Stimulated activated CD8-positive, alpha-beta memory T cell treated with anti-CD3 and anti-CD28 coated beads, Interleukin-4, amount 100 ng/mL, for 1 hour (primary cell): ENCODE measurements at places on chromosomes 2 and 18.
A peak's percentile ranks its signal among the peaks of the same experiment; 100 is the strongest.

DNA sequence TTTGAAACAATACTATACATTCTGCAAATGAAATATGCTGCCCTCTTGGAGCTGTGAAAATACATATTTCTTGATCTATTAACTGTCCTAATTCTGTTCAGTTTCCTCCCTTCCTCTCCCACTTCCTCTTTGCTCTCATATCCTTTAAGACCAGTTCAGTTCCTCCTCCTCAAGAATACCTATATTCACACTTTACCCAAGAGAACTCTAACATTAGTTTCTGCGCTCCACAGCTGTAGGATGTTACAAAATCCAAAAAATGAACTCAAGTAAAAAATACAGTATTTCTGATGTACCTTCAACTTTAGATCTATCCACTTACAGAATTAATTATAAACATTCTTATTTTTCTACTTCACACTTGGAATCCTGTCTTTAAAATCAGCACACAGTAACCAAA, 5.4 kb downstream of the ITSN2 start:
- no peak for DNase-seq

DNA sequence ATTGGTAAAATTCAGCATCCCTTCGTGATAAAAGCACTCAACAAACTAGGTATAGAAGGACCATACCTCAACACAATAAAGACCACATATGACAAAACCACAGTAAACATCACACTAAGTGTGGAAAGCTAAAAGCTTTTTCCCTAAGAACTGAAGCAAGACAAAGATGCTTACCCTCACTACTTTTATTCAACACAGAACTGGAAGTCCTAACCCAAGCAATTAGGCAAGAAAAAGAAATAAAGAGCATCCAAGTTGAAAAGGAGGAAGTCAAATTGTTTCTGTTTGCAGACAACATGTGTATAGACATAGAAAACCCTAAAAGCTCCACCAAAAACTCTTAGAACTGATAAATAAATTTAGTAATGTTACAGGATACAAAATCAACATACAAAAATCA, 271.7 kb downstream of the RBM43 start:
- no peak for DNase-seq

GRCh38 chr2:190972213-190972612, 41.8 kb downstream of the STAT1 start:
- no peak for DNase-seq

GRCh38 chr2:22027345-22028005, 903.7 kb downstream of the TDRD15 start:
- no peak for DNase-seq

DNA sequence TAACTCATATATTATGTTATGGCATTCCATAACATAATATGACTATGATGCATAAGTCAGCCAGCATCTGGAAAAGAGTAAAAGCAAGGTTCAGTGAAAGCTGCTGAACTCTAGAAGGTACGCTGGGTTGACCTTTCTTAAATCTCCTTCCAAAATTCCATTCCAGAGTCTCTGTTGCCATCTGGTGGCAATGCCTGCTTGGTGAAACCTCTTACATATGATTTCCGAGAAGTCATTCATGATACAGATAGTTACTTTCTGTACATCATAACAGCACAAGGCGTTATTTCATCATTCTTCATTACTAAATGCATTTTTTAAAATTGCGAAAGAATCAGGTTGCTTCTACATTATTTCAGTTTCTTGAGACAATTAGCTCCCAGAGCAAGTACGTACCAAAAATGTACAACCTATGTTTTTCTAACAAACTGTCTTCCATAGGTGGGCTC, 7.0 kb upstream of the EPG5 start:
- peak; percentile 32 for DNase-seq

DNA sequence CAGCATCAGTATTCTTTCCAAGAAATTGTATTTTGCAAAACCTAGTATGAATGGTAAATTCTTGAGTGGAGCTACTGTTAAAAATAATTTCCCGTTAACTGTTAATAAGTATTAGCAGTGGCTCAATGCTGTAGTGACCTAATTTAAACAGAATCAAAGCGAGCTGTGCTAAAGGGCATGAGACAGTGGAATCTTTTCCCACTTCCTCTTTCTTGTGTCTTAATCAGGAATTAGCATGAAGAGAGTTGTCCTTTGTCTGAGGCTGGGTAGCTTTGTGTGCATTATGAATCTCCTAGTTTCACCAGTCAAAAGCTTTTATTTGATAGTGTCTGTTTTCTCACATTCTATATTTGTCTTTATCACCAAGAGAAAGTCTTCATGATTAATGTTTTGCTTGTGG, 298.8 kb upstream of the GCFC2 start:
- DNase-seq = no peak

DNA sequence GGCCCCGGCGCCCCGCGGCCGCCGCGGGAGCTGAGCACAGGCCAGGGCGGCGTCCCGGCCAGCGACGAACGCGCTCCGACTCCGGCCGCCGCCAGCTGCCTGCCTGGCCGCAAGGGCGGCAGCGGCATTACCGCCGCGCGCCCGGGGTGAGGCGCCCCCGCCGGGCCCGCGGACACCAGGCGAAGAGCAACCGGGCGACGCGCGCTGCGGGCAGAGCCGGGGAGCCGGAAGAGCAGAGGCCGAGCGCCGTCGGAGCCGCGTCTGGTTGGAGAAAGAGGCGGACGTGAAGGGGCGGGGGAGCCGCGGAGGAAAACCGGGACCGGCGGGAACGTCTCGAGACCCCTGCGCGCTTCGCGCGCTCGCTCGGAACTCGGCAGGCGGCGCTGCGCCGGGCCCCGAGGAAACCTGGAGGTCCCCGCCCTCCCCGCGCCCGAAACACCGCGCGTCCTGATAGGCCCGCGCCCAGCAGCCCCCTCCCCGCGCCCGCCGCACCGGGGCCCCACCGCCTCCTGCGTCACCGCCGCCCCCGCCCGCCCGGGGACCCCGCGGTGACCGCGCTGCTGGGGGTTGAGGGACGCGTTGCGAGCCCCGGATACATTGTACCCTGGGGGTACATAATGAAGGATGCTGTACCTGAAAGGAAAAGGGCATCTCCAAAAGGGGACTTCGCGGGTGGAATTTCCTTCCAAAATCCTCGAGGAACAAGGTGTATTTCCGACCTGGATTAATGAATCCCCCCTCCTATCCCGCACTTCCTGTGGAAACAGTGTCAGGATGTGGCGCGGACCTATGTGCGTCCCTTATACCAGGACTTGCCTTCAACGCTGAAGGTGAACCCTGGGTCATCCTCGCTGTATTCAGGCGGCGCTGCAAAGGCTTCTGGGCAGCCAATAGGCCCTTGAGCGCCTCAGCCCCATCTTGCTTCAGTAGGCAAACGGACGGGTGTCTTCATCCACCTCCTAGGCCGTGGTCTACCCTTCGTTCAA, 1.0 kb upstream of the B4GALT6 start:
- peak; percentile 21 for DNase-seq

- no peak for DNase-seq
These were observed 779 bp upstream of the LYPD6 start for GRCh38 chr2:149329489-149330126.

GRCh38 chr2:191122638-191123294, 28.0 kb downstream of the STAT4 start:
- no peak for DNase-seq

- no peak for DNase-seq
These were observed 57.4 kb downstream of the KCNE4 start for GRCh38 chr2:223109341-223109740.

- no peak for DNase-seq
These were observed 77.6 kb upstream of the ODC1 start for GRCh38 chr2:10525573-10526265.

- no peak for DNase-seq
These were observed 6.3 kb downstream of the IL1RL2 start for GRCh38 chr2:102193074-102193473.

DNA sequence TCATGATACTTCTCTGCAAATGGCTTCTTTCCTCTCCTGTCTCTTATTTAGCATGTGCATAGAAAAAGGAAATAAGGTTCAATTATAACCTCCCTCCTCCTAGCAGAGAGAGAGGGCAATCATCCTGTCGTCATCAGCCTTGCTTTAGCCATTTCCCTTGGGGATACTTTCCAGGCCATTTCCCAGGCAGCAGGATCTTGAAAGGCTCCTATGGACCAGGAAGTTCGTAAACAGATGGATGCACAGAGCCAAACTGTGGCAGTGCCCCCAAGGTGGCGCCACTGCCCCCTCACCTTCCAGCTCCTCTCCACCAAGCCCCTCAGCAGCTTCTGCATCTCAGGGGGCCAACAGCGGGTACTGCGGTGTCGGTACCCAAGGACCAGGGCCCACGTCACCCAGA, 157.4 kb downstream of the DTNA start:
- no peak for DNase-seq

- DNase-seq = no peak
These were observed 70.3 kb downstream of the TMEM17 start for GRCh38 chr2:62435720-62436119.

DNA sequence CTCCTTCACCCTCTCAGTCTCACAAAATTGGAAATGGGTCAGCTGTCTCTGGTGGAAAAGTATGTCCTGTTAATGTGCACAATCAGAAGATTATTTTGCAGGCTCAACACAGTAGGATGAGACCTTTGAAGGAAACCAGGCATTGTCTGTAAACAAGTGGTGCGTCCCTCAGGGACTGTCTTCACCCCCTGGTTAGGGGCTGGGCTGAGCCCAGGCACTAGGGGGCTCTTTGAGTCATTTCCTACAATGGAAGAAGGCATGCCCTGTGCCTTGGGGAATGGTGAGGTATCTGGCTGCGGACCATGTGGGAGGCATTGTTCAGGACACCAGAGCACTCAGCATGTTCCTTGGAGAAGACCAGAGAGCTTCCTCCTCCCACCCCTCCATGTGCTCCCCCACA, 26.8 kb downstream of the PKDCC start:
- no peak for DNase-seq

DNA sequence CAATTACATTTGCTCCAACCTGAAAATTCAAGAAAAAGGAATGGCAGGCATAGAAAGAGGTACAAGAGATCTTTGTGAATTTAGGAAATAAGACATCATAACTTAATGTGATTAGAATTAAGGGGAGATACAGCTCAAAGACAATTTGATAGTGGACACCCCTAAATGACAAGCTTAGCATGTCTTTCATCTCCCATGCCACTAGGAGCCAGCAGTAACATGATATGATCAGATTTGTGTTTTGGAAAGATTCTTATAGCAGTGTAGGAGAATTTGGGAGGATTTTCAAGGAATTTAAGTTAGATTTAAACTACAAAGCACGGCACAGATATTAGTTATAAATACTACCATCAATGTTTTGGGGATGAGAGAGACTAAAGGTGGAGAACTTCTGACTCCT, 340.8 kb downstream of the RDH14 start:
- DNase-seq = no peak
